ENCODE measurements at places on chromosomes 12 and 14.

DNA sequence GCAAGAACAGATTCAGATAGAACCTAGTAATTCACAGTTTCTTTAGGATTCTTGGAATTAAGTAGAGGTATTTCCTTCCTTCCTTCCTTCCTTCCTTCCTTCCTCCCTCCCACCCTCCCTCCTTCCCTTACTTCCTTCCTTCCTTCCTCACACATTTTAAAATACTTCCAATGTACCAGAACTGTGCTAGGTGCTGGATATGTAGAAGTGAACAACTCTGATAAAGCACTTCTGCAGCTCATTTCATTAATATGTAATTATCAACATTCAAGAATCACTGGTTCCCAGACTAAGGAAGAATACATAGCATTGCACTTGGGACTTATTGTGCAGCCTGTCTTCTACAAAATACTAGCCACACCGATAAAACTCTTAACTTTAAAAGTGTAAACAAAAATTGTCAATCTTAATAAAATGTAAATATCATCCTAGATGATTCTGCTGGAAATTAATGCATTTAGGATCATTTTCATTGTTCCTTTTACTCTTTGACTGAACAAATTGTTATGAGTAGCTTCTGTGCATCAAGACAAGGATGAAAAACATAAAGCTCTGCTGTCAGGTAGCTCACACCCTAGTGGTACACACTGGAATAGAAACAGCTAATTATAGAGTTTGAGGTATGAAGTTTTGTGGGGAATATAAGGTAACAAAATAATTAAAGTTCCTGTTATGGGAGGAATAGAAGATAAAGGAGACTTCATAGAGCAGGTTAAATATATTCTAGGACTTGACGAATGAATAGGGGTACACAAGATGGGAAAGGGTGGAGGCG is 99.9 kb upstream of the MYF6 start:
- no peak for DNase-seq

- no peak for DNase-seq
These were observed 25.8 kb downstream of the ERG28 start for GRCh38 chr14:75634848-75635247.

DNA sequence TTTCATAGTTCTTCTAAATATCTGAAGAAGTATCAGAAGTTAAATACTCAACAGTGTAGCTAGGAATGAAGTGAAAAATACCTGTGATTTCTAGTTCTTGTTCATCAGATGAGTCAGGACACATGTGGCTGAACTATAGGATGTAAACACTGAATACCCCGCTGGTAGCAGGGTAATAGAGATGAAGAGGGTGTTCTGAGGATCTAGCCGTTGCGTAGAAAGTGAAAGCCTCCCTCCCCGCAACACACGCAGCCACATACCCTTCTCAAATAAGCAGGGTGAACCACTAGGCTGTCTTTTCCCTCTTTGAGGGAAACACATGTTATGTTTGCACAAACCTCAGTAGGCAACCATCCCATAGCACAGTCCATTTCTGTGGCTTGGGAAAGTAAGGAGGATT is 16.4 kb upstream of the RNASE12 start:
- DNase-seq = no peak

GRCh38 chr14:22849212-22849819 is 12.9 kb downstream of the MMP14 start:
- no peak for DNase-seq

DNA sequence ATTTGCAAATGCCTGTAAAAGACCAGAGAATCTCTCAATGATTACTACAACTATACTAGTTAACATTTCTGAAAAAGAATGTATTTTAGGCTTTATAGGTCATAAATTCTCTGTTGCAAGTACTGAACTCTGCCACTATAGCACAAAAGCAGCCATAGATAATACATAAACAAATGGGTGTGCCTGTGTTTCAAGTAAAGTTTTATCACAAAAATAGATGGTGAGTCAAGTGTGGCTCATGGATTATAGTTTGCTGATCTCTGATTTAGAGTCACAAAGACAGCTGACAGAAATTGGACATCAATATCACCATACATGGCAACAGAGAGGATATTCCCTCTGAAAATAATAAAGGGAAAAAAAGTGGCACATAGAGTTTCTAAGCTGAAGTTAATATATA is 68.1 kb downstream of the FSCB start:
- DNase-seq = no peak

- no peak for DNase-seq
These were observed 1.4 kb upstream of the SUDS3 start for GRCh38 chr12:118374909-118375308.

GRCh38 chr14:71491931-71492330 is 440.3 kb upstream of the RGS6 start:
- DNase-seq = no peak

GRCh38 chr14:62076825-62077605 is 314.8 kb downstream of the SNAPC1 start:
- DNase-seq = no peak

DNA sequence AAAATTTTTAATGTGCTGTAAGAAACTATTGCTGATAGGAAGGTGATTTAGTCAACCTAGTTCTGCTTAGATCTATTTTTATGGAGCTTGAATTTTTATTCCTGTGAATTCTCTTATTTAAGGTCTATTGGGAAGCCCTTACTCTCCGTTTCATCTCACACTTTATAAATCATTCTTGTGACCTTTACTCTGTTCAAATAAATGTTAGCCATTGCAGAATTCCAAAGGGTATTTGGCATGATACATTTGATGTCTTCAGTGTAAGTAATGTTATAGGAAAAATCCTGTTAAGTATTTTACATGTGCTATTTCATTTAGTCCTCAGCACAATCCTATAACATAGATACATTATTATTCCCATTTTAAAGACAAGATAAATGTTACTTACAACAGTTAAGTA is 12.5 kb downstream of the PTPRQ start:
- DNase-seq = no peak

GRCh38 chr12:2580821-2581220 is 213.9 kb upstream of the FKBP4 start:
- DNase-seq = no peak

DNA sequence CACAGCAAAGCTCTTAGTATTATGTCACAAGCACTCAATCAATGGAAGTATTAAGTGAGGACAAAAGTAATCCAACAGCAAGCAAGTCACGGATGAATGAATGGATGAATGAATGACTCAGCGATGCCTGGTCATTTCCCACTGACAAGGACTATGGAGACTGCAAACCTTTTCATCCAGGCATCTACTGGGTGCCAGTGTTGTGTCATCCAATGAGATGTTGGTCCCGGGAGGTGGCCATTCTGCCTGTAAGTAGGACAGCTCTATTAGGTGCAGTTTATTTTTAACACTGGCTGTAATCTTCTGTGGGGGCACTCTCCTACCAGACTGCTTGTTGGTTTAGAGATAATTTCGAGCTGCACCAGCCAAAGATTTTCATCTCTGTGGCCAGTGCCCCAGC is 39.4 kb downstream of the STAB2 start:
- peak; percentile 81 for DNase-seq

DNA sequence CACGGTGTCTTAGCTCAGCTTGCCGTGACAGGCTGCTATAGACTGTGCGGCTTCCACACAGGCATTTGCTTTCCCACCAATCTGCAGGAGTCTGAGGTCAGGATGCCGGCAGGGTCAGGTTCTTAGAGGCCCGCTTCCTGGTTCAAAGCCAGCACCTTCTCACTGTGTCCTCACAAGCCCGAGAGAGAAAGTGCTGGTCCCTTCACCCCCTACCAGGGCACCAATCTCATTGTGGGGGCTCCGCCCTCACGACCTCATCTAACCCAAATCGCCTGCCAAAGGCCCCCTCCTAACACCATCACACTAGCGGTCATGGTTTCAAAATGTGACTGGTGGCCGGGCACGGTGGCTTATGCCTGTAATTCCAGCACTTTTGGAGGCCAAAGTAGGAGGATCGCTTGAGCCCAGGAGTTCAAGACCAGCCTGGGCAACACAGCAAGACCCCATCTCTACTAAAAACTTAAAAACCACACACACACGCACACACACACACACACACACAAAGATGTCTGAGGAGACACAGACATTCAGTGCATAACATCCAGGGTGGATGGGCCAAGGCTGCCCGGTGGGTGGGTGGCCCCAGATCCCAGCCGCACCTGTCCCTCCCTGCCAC is 26.8 kb downstream of the MMP17 start:
- DNase-seq = no peak

- DNase-seq = no peak
These were observed 34.6 kb downstream of the MTHFD1 start for GRCh38 chr14:64422756-64423155.

DNA sequence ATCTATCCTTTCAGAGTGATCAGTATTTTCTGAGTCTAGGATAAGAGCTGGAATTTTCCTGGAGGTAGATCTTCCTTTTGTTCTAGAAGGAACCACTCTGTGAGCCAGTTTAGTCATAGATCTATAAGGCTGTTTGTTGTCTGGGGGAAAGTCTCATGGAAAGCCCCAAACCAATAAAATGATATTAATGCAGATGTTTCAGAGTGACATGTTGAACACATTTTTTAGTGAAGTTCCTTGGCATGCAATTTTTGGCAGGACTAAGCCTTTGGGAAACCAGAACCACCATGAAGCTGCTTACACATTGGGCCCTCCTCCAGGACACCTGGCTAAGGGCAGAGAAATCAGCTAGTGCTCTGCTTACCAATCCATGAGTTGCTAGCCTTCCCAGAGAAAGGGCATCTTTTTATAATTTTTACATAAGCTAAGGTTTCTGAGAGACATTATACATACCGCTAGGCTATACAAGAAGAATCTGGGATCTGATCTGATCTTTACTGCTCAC is 101.5 kb upstream of the PCED1B start:
- no peak for DNase-seq

- no peak for DNase-seq
These were observed 12.3 kb downstream of the KDM2B start for GRCh38 chr12:121568518-121568917.

GRCh38 chr12:109611223-109611622 is 37.6 kb downstream of the MVK start:
- no peak for DNase-seq

GRCh38 chr12:122081697-122082221 is 3.2 kb downstream of the MLXIP start:
- DNase-seq = no peak

- DNase-seq = no peak
These were observed 65.2 kb downstream of the PAPOLA start for GRCh38 chr14:96567289-96567899.

- DNase-seq = no peak
These were observed 189.4 kb upstream of the DYRK2 start for GRCh38 chr12:67459173-67459572.

GRCh38 chr12:114328292-114328691 is 77.7 kb downstream of the TBX5 start:
- DNase-seq = no peak

- no peak for DNase-seq
These were observed 146.9 kb downstream of the BCL11B start for GRCh38 chr14:99125113-99125512.

DNA sequence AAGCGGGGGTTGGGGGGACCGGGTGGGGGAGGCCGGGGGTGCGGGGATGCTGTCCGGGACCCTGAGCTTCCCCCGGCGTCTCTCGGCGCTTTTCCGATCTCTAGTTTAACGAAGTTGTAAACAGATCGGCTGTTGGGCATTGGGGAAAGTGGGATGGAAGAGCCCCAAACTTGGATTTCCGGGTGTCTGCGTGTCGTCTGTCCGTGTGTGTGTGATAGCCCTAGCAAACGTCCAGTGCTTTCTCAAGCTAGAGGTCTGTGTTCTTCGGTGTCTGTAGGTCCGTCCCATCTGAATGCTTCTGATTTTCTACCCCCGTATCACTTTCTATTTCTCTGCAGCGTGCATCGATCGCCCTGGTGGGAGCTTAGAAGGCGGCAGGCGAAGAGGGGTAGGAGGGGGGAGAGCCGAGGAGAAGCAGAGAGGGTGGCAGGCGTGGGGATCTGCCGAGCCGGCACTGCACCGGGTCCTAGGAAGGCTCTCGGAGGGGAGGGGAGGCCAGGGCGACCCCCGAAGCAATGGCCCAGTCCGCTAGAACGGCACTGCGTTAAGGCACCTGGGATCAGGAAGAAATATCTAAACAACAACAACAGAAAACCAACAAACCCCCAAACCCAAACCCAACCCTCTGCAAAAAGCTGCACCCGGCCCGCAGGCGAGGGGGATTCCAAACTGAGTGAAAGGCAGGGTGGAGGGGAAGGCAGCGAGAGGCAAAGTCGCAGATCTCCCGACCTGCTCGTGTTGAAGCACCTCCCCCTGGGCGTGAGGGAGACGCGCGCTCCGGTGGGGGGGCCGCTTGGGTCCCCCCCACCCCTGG is 1.0 kb downstream of the KCNA1 start:
- no peak for DNase-seq

GRCh38 chr14:67373347-67373746 is 13.2 kb downstream of the EIF2S1 start:
- no peak for DNase-seq

- peak; percentile 57 for DNase-seq
These were observed 687 bp downstream of the RAB35 start for GRCh38 chr12:120115692-120116440.

DNA sequence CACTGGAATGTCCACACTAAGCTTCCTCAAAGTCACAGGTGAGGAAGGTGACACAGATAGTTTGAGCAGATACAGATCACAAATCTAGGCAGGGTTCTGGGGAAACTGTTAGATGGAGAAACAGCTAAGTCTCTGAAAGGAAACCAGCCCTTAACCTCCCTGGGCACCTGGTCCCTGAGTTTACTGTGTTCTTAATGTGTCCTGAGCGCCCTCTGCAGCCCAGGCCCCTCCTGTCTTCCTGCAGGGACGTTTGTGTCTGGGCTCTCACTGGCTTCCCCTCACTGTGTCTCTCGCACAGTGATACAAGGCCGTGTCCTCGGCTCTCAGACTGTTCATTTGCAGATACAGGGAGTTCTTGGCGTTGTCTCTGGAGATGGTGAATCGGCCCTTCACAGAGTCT is 684.3 kb downstream of the TMEM121 start:
- no peak for DNase-seq

DNA sequence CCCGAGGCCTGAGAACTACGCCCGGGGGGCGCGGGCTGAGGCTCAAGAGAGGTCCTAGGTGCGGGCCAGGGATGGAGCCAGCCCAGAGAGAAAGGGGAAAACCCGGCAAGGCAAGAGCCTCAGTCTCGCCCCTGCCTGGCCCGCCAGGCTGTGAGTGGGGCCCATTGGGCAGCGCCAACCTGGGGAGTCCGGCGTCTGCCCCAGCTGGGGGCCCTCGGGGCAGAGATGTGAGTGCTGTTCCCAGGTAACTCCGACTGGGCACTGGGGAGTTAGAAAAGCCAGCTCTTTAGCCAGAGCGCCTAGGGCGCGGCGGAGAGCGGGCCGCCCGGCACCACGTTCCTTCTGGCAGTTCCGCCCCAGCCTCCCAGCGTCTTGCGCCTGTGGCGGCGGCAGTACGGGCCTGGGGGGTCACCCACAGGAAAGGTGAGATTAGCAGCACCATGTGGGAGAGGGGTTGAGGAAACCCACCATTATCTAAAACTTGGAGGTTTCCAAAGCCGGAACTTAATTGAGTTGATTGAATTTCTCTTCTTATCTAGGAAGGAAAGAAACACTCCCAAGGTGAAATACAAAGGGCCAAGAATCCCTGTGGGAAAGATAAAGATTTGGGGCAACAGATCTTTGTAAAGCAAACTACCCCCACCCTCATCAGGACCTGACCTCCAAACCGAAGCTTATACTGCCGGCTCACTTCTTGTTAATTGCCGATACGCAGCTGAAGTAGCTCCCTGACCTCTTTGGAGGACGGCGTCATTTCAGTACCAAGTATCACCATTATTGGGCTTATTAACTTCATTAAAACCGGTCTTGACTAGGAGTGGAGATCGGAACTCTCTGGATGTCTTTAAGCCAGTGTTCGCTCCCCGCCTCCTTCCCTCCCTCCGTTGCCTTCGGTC is 11.6 kb downstream of the OTX2 start:
- DNase-seq = no peak

GRCh38 chr12:53054112-53054878 is 4.4 kb downstream of the TNS2 start:
- peak; percentile 92 for DNase-seq
